Regular cardiac myocyte (primary cell): ENCODE measurements at places on chromosomes 13 and 19. TPM values are rescaled to one million over a fixed set of nuclear protein-coding genes. Genes with fewer than 3 reads are reported as not detected.

The ZNF230 gene
- 3.1 and 4.5 TPM in 2 replicates for total RNA-seq

The PRTN3 gene
- not detected in 2 replicates for total RNA-seq

The CPB2 gene
- total RNA-seq: not detected in 2 replicates

The LGALS14 gene
- not detected in 2 replicates for total RNA-seq
